ENCODE measurements at places on chromosomes 16 and 17.

DNA sequence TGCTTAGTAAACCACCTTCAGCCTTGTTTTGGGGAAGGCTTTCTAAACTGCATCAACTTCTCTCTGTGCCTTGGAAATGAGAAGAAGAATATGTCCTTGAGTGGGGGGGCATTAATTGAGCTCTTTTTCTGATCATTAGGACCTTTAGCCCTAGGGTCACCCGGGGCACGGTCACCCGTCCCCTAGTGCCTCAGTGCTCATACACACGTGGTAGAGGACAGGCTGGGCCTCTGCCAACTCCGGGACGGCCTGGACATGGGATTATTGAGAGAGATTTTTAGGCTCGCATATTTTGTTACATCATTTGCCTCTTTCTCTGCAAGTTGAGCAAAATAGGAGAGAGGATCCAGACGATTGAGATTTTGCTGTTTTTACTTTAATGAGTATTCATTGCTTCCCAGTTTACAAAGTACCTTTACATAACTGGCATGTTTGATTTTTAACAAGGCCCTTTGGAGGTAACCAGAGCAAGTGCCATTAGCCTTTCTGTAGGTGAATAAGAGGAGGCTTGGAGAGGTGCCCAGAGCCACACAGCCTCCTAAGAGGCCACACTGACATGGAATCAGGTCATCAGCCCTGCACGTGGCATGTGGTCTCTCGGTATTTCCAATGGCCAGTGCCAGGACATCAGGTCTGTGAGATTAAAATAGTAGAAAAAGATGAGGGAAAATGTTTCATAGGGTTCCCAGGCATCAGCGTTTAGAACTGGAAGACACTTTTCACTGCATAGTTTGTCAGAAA, 11.1 kb downstream of the PMM2 start:
- no peak overlapping the region for H3K27ac ChIP-seq
- no peak overlapping the region for H3K4me3 ChIP-seq
- H3K27me3 ChIP-seq, result no peaks in the 10 kb centered on the region
- DNase-seq, result no peak
- H3K36me3 ChIP-seq, result peaks cover 82% of the 10 kb centered on the region

GRCh38 chr16:17944345-17944744, 392.2 kb downstream of the NPIPA8 start:
- no peak overlapping the region for H3K27ac ChIP-seq
- no peak for DNase-seq
- no peak overlapping the region for H3K4me3 ChIP-seq
- H3K36me3 ChIP-seq, result no peaks in the 10 kb centered on the region
- no peaks in the 10 kb centered on the region for H3K4me1 ChIP-seq
- peaks cover under 1% of the 10 kb centered on the region for H3K27me3 ChIP-seq

- no peak for DNase-seq
- H3K4me3 ChIP-seq, result no peak overlapping the region
- H3K4me1 ChIP-seq, result no peaks in the 10 kb centered on the region
- H3K27ac ChIP-seq, result no peak overlapping the region
- H3K27me3 ChIP-seq, result peaks cover 2% of the 10 kb centered on the region
Observed at GRCh38 chr17:61490540-61490975, 38.3 kb downstream of the TBX4 start.

DNA sequence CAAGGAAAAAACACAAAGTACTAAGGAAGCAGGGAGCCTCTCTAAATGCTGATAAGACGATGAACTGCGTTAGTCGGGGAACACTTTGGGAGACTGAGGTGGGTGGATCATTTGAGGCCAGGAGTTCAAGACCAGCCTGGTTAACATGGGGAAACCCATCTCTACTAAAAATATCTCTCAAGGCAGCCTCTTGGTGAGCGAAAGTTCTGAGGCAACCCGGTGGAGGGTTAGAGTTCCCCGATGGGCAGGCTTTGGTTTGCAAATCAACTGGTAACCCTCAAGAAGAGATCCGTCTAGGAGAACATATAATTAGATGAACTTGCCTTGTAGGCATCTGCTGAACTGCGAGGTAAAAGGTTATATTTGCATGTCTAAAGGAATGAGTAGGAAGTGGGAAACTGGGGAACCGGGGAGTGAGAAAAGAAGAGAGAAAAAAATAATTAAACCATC, 44.6 kb downstream of the WSB1 start:
- no peak for DNase-seq
- H3K27ac ChIP-seq, result peak overlapping the region; percentile 45
- peaks cover 57% of the 10 kb centered on the region for H3K4me1 ChIP-seq
- H3K27me3 ChIP-seq, result no peaks in the 10 kb centered on the region

- no peaks in the 10 kb centered on the region for H3K4me1 ChIP-seq
- no peaks in the 10 kb centered on the region for H3K36me3 ChIP-seq
- no peak overlapping the region for H3K27ac ChIP-seq
- no peaks in the 10 kb centered on the region for H3K27me3 ChIP-seq
- no peak overlapping the region for H3K4me3 ChIP-seq
Observed at GRCh38 chr16:50437769-50438437, 69.1 kb upstream of the BRD7 start.

- H3K27ac ChIP-seq, result no peak overlapping the region
- no peaks in the 10 kb centered on the region for H3K36me3 ChIP-seq
- H3K4me1 ChIP-seq, result peaks cover 39% of the 10 kb centered on the region
- no peak overlapping the region for H3K4me3 ChIP-seq
Observed at GRCh38 chr17:81409190-81409935, 14.1 kb downstream of the BAHCC1 start.

DNA sequence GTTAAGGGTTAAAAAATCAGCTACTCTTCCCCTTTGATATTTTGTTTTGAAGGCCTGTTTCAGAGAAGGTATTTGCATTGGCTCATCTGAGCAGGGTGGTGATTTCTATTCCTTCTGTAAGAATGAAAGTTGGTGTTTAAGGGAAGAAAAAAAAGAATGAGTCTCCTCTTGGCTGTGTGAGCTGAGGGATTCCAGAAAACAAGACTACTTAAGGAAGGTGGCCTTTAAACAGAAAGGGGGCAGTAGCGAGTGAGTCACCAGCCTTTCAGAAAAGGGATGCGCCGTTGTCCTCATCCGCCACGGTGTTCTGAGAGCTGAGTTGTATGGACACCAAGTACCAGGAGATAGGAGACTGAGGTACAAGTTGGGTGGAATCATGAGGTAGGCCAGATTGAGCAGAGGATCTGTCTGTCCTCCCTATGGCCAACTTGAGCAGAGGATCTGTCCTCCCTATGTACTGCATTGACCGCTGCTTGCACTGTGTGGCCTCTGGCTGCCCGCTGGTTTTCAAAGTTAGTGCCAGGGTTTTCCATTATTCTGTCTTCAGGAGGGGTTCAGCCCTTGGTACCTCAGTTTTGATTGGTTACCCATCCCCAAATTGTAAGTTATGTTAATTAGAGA, 8.2 kb downstream of the PRKCA start:
- no peak overlapping the region for H3K27ac ChIP-seq
- no peak overlapping the region for H3K4me3 ChIP-seq
- DNase-seq, result peak; percentile 44
- no peaks in the 10 kb centered on the region for H3K27me3 ChIP-seq
- H3K36me3 ChIP-seq, result peaks cover 3% of the 10 kb centered on the region
- H3K4me1 ChIP-seq, result no peaks in the 10 kb centered on the region

GRCh38 chr17:33459078-33459940, 166.2 kb upstream of the ASIC2 start:
- H3K36me3 ChIP-seq, result no peaks in the 10 kb centered on the region
- no peaks in the 10 kb centered on the region for H3K27me3 ChIP-seq
- no peak overlapping the region for H3K4me3 ChIP-seq
- no peaks in the 10 kb centered on the region for H3K4me1 ChIP-seq
- DNase-seq, result no peak
- H3K27ac ChIP-seq, result no peak overlapping the region

GRCh38 chr16:51132490-51133115, 18.5 kb downstream of the SALL1 start:
- no peak overlapping the region for H3K4me3 ChIP-seq
- H3K36me3 ChIP-seq, result no peaks in the 10 kb centered on the region
- no peaks in the 10 kb centered on the region for H3K27me3 ChIP-seq
- no peaks in the 10 kb centered on the region for H3K4me1 ChIP-seq

DNA sequence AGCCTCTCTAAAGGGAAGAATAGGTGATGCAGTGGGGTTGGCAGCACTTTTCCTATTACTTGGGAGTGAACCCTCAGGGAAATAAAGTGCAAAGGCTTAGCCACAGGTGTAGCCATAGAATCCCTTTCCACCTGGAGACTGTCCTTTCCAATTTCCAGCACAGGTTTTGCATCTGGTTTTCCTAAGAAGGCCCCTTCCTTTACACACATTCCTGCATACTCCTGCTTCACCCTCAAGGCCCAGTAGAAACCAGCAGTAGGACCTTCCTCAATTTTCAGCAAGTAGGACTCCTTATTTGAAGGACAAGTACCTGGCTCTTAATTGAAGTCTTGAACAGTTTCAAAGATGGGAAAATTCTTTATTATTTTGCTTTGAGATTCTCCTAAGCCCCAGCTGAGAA, 171.8 kb upstream of the TBX2 start:
- H3K4me3 ChIP-seq, result no peak overlapping the region
- no peak for DNase-seq
- peaks cover 6% of the 10 kb centered on the region for H3K4me1 ChIP-seq
- no peaks in the 10 kb centered on the region for H3K36me3 ChIP-seq
- H3K27me3 ChIP-seq, result no peaks in the 10 kb centered on the region
- no peak overlapping the region for H3K27ac ChIP-seq

DNA sequence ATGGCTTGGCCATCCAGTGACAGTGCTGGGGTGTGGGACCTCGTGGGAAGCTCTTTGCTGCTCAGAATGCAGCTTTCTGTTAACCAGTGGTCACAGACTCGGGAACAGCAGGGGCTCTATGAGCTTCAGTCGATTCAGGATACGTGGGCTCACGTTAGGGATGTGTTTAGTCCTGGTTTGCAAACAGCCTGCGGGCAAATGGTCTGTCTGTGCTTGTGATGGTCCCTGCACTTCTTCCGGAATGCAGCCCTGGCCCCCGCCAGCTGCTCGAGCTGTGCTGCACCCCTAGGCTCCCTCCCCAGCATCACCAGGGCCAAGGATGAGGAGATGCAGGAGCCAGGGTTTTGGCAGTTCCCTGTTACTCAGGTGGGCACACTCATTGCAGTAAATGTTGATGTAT, 172.8 kb upstream of the CHMP6 start:
- DNase-seq, result no peak
- H3K27me3 ChIP-seq, result no peaks in the 10 kb centered on the region
- no peak overlapping the region for H3K4me3 ChIP-seq
- peaks cover 9% of the 10 kb centered on the region for H3K36me3 ChIP-seq
- H3K27ac ChIP-seq, result no peak overlapping the region
- H3K4me1 ChIP-seq, result no peaks in the 10 kb centered on the region

GRCh38 chr17:57242148-57242547, 14.2 kb upstream of the MSI2 start:
- H3K36me3 ChIP-seq, result no peaks in the 10 kb centered on the region
- no peaks in the 10 kb centered on the region for H3K27me3 ChIP-seq
- H3K4me3 ChIP-seq, result no peak overlapping the region

- no peaks in the 10 kb centered on the region for H3K36me3 ChIP-seq
- H3K4me3 ChIP-seq, result no peak overlapping the region
- no peak for DNase-seq
- H3K27ac ChIP-seq, result no peak overlapping the region
- peaks cover 9% of the 10 kb centered on the region for H3K4me1 ChIP-seq
- no peaks in the 10 kb centered on the region for H3K27me3 ChIP-seq
Observed at GRCh38 chr16:84032458-84033178, 10.0 kb downstream of the SLC38A8 start.

DNA sequence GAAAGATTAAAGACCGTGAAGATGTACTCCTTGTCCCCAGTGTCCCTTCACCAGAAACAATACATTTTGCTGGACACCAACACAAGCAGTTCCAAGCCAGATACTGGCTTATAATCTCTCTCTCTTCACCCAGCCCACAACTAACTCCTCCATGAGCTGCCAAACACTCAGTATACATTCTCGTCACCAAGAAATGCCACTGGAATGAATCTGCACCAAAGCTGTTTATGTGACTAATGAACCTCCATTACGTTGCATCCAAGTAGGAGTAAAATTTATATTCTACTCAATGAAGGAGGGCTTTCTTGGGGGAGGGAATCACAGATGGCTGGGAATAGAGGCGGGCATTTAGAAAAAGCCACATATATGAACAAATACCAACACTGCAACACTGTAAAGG, 20.9 kb upstream of the SOX9 start:
- no peak overlapping the region for H3K27ac ChIP-seq
- DNase-seq, result no peak
- no peak overlapping the region for H3K4me3 ChIP-seq
- H3K36me3 ChIP-seq, result no peaks in the 10 kb centered on the region
- H3K4me1 ChIP-seq, result no peaks in the 10 kb centered on the region
- no peaks in the 10 kb centered on the region for H3K27me3 ChIP-seq

DNA sequence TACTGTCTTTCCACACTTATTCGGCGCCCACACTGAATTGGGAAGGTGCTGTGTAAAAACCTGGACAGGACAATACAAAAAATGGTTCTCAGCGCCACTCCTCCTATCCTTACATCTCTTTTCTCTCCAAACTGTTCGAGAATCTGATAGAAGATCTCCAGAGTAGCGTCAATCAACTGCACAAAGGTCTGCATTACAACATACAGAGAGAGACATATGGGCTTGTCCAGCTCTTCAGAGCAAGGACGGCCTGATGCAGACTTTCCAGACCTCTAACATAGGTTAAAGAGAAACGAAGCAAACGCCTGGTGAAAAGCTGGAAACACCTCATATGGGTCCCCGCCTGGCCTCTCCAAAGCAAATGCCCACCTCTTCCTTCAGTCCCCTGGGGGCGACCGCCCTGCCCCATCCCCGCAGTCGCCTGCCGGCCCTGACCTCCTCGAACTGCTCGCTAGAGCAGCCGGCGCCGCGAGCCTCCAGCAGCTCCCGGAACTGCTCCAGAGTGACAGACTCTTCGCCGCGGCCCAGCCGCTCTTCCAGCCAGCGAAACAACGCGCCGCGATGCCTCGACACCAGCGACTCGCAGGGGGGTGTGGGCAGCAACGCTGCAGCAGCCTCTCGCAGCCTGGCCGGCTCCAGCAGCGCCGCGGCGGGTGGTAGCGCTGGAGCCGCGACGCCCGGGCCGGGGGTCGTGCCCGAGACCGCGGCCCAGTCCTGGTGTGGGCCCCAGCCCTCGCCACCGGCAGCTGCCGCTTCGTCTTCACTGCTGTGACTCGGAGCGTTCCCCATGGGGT, 526 bp downstream of the ZZEF1 start:
- DNase-seq, result peak; percentile 63
- H3K4me3 ChIP-seq, result peak overlapping the region; percentile 87
- peaks cover 18% of the 10 kb centered on the region for H3K4me1 ChIP-seq
- H3K27me3 ChIP-seq, result no peaks in the 10 kb centered on the region

DNA sequence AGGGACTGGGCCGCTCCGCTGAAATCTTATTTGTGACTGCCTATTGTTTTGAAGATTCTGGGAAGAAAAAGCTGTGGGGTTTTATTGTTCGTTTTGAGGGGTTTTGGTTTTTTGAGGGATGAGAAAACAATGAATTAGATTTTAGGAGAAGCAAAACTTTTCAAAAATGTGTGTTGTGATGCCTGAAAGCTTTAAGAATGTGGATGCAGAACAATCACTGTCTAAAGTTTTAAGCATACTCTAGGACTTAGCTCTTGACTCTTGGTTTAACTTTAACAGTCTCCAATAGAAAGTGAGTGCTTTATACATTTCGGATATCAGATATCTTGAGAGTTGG, 899 bp downstream of the CFAP52 start:
- H3K4me3 ChIP-seq, result no peak overlapping the region
- H3K4me1 ChIP-seq, result peaks cover 15% of the 10 kb centered on the region
- no peak overlapping the region for H3K27ac ChIP-seq

GRCh38 chr17:67511012-67511411, 133.9 kb downstream of the PITPNC1 start:
- no peak overlapping the region for H3K4me3 ChIP-seq
- no peak overlapping the region for H3K27ac ChIP-seq
- H3K27me3 ChIP-seq, result no peaks in the 10 kb centered on the region
- no peak for DNase-seq

- no peaks in the 10 kb centered on the region for H3K4me1 ChIP-seq
- no peaks in the 10 kb centered on the region for H3K27me3 ChIP-seq
- no peak overlapping the region for H3K27ac ChIP-seq
- H3K36me3 ChIP-seq, result no peaks in the 10 kb centered on the region
- DNase-seq, result no peak
Observed at GRCh38 chr17:37671824-37672547, 28.7 kb upstream of the DDX52 start.

Data from natural killer cell (primary cell).